ENCODE measurements at places on chromosomes 11 and 22.

DNA sequence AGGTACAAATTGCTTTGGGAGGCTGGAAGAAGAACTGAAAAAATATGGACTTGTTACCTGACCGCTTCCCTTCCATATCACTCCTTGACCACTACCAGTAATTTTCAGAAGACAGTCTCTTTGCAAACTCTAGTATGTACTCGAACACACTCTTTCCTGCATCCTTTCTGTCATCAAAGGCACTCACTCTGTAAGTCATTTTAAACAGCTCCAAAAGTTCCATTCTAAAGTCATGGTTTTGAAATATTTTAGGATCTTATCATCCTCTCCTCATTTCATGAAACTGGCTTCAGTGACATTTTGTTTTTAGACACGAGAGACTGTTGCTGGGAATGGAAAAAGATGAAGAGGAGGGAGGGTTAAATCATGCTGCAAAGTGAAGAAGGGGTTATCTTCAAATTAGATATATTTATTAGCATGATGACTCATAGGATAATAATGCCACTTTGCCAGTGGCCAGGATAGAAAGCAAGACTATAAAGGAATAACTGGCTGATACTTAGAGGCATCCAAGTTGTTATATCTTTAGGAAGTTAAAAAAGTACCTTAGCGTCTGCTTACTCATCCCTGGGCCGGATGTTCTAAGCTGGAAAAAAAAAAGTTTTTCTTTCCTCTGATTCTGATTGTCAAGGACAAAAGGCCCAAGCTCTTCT, 549.3 kb downstream of the METTL15 start:
- ATAC-seq, result peak; percentile 94

DNA sequence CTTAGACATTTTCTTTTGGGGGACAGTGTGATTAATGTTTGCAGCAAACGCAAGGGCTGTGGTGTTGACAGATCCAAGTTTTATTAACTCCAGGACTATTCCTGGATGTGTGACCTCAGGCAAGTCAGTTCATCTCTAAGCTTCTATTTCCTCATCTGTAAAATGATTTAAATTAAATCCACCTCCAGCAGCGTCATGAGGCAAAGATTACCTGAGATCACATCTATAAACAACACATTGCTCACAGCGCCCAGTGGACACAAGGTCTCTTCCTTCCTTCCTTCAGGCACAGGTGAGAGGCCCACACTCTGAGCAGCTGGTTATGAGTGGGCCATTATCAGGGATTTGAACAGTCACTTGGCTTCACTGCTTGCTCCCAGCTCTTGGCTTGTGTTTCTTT, 111.2 kb upstream of the RASSF10 start:
- no peak for ATAC-seq

DNA sequence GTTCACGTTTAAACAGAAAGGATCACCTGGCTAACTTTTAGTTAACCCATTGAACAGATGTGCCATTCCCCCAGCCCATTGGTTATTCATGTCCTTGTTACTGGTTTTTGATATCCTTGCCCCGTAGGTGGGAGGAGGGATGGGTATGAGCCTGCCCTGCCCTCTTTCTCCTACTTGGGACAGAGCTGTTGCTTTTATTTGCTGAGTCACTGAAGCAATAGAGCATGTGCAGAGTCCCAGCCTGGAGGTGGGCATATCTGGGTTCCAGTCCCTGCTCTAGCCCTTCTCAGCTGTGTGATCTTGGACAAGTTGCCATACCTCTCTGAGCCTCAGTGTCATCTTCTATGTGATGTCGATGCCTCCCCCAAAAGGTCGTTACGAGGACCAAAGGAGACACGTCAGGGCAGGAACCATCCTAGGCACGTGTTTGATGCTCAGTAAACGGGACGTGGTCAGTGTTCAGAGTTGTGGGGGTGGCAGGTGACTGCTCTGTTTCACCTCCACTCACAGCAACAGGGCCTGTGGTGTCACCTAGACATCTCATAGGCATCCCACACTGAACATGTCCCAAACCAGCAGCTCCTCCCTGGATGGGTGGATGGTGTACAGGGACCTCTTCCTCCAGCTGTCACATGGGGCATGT, 61.0 kb downstream of the BMAL1 start:
- peak; percentile 78 for ATAC-seq

GRCh38 chr11:61149624-61150615, 11.3 kb downstream of the VPS37C start:
- ATAC-seq, result no peak

- ATAC-seq, result peak; percentile 24
These were observed 673 bp upstream of the PANX2 start for GRCh38 chr22:50169774-50170341.

DNA sequence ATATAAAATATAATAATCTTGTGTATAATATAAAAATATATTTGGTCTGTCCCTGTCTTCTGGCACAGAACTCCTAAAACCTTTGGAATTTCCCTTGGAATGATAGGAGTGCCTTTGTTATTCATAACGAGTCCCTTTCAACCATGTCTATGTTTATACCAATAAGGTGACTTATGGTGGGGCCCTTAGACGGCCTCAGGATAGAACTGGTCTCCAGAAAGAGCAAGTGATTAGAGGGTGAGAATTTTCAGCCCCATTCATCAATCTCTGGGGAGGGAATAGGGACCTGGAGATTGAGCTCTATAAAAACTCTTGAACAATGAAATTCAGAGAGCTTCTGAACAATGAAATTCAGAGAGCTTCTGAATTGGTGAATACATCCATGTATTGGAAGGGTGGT, 18.4 kb upstream of the PICALM start:
- ATAC-seq, result no peak

DNA sequence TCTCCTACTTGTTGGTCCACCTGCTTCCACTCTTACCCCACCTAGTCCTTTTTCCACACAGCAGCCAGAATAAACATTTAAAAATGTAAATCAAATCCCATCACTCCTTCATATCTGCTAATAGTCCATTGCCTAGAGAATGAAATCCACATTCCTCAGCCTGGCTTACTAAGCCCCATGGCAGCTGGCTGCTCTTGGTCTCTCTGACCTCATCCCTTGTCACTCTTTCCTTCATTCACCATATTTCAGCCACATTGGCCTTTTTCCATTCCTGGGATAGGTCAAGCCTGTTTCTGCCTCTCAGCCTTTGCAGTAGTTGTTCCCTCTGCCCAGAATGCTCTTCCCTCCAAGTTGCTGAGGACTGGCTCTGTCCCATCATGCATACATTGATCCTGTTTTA, 512.8 kb downstream of the INSC start:
- no peak for ATAC-seq

DNA sequence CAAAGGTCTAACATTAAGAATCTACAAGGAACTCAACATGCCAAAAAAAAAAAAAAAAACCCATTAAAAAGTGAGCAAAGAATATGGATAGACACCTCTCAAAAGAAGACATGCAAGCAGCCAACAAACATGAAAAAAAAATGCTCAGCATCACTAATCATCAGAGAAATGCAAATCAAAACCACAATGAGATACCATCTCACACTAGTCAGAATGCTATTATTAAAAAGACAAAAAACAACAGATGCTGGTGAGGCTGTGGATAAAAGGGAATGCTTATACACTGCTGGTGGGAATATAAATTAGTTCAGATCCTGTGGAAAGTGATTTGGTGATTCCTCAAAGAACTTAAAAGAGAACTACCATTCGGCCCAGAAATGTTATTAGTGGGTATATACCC, 257.7 kb upstream of the PLET1 start:
- ATAC-seq, result no peak

DNA sequence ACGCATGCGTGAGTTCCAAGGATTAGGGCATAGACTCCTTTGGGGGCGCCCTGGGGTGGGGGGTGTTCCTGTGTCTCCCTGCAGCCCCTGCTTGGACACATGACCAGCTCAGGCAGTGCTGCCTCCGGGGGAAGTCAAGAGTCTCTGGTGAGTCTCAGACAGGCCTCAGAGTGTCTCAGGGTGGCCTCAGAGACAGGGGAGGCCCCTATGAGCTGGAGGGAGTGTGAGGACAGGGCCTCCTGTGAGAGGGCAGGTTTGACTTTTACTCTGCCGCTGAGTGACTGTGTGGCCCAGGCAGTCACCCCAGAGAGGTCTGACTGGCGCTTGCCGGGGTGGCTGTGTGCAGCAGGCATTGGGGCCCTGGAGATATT, 41.2 kb upstream of the KCNQ1OT1 start:
- no peak for ATAC-seq

GRCh38 chr22:37680191-37680851, 4.9 kb downstream of the LGALS1 start:
- ATAC-seq, result peak; percentile 1

DNA sequence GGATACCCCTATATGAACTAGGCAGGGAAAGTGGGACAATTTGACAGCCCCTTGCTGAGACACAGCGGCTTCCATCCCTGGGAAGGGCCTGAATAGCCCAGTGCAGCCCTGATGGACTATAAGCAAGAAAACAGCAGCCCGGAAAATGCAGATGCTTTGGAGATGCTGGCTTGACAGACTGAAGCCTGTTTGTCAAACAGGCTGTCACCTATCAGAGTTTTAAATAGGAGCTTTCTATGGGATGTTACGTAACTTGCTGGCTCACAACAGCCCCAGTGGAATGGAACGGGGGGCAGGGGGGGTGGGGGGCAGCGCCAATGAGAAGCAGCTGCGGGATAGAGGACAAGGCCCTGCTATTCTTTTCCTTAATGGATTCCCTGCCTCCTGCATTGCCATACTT, 91.9 kb upstream of the NTM start:
- ATAC-seq, result no peak

DNA sequence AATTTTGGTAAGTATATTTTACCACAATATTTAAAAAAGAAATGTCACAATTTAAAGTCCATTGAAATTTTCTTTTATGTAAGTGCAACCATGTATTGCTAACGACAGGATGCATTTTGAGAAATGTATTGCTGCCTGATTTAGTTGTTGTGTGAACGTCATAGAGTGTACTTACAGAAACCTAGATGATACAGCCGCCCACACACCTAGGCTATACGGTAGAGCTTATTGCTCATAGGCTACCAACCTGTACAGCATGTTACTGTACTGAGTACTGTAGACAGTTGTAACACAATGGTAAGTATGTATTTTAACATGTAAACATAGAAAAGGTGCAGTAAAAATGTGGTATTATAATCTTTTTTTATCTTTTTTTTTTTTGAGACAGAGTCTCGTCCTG, 48.1 kb downstream of the CBL start:
- no peak for ATAC-seq

- peak; percentile 44 for ATAC-seq
These were observed at the start of gene ADM2 for GRCh38 chr22:50481440-50482106. TSS of gene ADM2 (plus strand) at chr22:50481543. CDS start at chr22:50481848, 305 bp downstream.

GRCh38 chr11:116422956-116423600, 349.7 kb downstream of the BUD13 start:
- no peak for ATAC-seq

- no peak for ATAC-seq
These were observed 5.9 kb upstream of the GRAMD4 start for GRCh38 chr22:46614025-46614931.

DNA sequence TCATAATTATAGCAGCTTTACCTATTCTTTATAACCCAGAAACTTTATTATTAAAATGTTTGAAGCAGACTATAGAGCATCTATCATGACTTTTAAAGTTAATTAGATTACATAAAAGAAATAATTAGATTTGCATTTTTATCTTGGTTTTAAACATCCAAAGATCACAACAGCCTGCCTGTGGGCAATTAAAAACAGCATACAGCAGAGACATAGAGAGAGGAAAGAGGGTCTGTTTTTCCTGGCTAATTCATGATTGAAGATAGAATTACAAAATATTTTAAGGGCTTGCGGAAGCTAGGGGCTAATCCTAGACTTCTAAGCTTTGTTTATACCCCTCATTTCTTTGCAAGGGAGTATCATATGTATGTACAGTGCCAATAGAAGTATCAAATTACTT, 178.1 kb downstream of the SOX6 start:
- no peak for ATAC-seq

GRCh38 chr11:69655479-69656428, 14.8 kb downstream of the CCND1 start:
- ATAC-seq, result peak; percentile 33

DNA sequence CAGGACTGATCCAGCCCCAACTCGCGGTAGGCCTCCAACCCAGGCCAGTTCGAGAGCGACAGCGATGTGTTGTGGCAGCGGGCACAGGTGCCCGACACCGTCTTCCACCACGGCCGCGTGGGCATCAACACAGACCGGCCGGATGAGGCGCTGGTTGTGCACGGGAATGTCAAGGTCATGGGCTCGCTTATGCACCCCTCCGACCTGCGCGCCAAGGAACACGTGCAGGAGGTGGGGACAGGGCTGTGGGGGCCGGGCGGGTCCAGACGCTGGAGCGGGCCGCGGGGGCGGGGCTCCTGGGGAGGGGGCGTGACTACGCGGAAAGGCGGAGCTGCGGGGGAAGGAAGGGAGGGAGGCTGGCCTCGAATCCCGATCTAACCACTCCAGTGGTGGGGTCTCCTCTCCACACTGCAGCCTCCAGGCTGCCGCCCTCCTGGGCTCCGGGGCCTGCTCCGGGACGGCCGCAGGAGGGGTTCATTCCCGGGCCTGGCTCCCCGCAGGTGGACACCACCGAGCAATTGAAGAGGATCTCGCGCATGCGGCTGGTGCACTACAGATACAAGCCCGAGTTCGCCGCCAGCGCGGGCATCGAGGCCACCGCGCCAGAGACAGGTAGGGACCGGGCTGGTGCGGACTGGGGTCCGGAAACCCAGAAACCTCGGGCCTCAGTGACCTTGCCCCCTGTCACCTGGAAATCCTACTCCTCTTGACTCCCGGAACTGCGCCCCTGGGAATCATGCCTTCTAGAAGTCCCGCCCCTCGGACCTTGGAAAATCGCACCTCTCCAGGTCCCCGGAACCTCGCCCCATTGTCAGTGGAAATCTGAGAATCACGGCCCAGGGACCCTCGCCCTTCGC, 14.9 kb downstream of the TMEM258 start:
- ATAC-seq, result no peak

DNA sequence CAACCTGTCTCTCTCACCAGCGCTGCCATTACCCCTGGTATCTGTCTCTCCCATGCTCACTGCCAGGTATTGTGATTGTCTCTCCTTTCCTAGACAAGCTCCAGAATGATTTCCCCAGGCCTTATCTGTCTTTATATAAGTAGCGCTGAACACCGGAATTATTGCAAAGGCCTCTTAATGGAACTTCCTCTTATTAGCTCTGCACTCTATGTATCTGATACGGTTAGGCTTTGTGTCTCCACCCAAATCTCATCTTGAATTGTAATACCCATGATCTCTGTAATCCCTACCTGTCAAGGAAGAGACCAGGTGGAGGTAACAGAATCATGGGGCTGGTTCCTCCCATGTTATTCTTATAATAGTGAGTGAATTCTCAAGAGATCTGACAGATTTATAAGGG, 39.3 kb downstream of the DDI1 start:
- ATAC-seq, result no peak

Data from SK-N-SH treated with all-trans-retinoic acid at 6 μM for 48 hours (cell line).